ENCODE measurements at places on chromosomes 2 and 18.

- no peak for DNase-seq
Measured at GRCh38 chr2:176123411-176124109, 1.0 kb downstream of the HOXD9 start.

DNA sequence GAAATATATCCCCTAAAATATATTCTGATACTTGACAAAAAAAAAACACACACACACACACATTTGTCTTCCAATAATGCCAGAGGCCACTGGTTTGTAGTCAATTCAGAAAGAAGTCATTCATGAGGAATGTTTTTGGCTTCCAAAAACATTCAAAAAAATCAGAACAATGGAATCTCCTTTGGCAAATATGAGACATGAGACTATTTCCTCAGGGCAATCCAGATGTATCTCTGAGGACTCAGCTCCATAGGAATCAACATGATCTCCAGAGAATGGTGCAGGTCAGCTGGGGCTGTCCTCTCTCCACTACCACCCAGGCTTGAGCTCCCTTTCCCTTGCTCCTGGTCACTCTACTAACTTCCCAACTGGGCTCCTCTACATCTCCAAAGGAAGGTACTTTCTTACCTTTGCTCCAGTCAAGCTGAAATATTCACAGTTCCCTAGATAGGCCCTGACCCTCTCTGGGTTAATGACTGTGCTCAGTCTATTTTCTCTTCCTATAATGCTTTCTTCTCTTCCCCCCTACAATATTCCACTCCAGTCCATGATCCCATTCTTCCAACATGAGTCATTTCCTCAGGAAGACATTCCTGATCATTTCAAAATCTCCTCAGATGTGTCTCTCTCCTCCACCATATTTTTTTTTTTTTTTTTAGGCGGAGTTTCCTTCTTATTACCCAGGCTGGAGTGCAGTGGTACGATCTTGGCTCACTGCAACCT, 145.3 kb downstream of the C1D start:
- no peak for DNase-seq

DNA sequence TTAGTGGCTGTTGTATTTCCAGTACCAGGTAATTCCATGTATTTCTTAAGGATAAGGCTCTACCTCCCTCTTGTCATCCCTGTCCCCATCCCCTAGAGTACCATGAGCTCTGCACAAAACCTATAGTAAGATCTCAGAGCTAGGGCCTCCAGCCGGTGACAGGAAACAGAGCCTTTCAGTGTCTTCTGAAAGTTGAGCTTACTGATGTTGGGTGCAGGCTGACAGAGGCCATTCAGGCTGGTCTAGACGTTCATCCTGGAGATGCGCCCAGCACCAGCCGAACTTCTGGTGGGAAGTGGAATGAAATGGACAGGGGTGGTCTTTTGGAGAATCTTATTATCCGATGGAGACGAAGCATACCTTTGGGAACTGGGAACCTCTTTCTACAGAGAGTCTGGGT, 16.7 kb upstream of the LYPD6B start:
- DNase-seq = peak; percentile 48

GRCh38 chr2:27922842-27923241, 32.3 kb downstream of the BABAM2 start:
- no peak for DNase-seq

GRCh38 chr2:135783439-135783838, 41.8 kb downstream of the UBXN4 start:
- no peak for DNase-seq
